ENCODE measurements at places on chromosomes 13 and 19.

GRCh38 chr13:26471807-26472206 lies 85.7 kb upstream of the WASF3 start:
- no peak for DNase-seq

- DNase-seq = no peak
These were observed 5.2 kb downstream of the POLRMT start for GRCh38 chr19:628168-628567.

- no peak for DNase-seq
These were observed 4.0 kb downstream of the RTN2 start for GRCh38 chr19:45492627-45493470.

DNA sequence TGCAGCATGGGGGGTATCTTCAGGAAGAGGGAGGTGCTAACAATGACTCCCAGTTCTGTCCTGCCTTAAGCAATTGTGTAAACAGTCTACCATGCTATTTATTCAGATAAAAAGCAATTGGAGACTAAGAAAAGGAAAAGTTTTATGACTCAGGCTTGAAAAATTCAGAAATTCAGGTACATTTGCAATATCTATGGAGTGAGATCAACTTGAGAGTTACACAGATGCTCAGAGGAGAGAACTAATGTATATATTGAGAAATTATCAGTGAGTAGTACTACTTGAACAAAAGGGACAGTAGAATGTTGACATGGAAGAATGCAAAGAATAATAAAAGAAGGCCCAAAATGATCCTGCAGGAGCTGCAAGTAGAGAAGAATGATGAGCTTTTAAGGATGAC lies 277.6 kb upstream of the DACH1 start:
- DNase-seq = no peak

GRCh38 chr19:14505488-14506239 lies 9.7 kb upstream of the GIPC1 start:
- peak; percentile 41 for DNase-seq

DNA sequence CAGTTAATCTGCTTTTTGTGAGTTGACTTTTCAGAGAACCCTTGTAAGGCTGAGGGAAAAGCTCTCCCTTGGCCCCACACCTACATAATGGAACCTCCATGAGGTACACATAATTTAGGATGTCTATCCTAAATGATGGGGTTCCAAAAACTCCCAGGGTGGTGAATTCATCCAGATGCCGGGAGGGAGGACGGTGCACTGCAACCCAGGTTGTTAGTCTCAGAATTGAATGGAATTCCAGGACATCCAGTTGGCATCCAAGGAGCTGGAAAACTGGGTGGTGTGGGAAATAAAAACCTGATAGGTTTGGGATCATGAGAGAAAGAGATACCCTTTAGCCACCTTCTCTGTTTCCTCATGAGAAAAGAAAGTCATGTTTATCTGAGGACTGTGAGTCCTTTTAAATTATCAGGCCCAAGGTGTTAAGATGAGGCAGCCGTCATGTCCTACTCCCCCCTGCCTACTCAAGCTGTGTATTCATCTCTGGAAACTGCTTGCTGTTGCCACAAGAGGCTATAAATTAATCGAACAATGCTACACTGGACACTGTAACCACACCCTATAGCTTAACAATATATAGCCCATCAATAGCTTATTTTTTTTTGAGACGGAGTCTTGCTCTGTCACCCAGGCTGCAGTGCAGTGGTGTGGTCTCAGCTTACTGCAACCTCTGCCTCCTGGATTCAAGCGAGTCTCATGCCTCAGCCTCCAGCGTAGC lies 49.5 kb downstream of the C13orf46 start:
- no peak for DNase-seq

- no peak for DNase-seq
These were observed 13.1 kb upstream of the CEACAM16 start for GRCh38 chr19:44685877-44686276.

- DNase-seq = no peak
These were observed 15.3 kb upstream of the ARHGEF18 start for GRCh38 chr19:7333198-7334118.

DNA sequence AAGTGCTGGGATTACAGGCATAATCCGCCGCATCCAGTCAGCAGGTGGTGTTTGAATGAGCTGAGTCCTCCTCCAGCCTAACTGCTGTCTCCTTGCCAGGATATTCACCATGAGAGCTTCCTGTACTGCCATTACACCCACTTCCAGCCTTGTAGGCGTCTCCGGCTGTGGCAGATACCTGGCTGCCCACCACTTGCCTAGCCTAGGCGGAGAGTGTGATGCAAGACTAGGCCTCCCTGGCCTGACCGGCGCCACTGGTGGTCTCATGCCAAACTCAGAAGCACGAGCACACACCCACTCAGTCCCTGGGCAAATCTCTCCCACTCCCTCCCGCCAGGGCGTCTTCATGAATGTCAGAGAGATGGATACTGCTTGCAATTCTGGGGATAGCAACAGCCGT lies 16.6 kb downstream of the IL12RB1 start:
- no peak for DNase-seq

Measured in stimulated activated CD8-positive, alpha-beta memory T cell treated with anti-CD3 and anti-CD28 coated beads, Interleukin-4, amount 100 ng/mL, for 1 hour (primary cell).